ENCODE measurements at places on chromosomes 16 and 17.

- DNase-seq, result no peak
Measured at GRCh38 chr17:82019690-82020571, 2.7 kb downstream of the CENPX start.

DNA sequence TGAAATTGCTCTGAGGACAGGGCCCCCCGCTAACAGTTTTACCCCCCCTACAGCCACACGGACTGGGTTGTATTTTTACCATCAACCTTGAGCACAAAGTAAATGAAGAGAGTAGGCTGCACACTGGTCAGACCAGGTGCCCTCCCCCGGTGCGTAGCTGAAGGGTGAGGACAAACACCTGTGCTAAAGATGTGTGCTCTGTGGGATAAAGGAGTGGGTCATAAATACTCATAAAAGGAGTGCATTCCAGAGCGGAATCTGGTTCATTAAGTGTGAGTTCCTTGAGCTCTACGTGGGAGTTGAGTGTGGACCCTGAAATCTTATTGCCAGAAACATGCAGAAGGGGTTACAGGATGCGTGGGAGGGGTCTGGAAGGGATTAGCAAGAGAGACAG is 217.0 kb downstream of the CCDC182 start:
- no peak for DNase-seq

DNA sequence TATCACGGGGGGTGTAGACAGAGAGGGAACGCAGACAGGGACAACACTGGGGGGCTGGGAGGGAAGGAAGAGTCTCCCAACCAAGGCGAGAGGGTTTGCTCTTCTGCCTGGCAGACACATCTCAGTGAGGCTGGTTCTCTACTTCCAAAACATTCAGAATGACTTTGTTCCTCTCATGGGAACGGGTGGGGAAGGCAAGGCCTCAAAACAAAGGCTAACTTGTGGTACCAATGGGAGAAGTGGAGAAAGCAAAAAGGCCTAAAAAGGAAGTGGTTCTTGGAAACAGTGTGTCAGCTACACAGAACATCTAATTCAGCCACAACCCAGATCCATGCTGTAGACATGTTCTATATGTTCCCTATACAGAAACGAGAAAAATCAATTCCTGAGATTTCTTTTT is 7.5 kb downstream of the FLOT2 start:
- DNase-seq, result no peak

GRCh38 chr16:2712546-2712945 is 7.5 kb downstream of the PRSS27 start:
- no peak for DNase-seq

- DNase-seq, result no peak
Measured at GRCh38 chr17:4782652-4783051, 3.5 kb downstream of the VMO1 start.

- DNase-seq, result no peak
Measured at GRCh38 chr17:81132770-81133723, 32.3 kb upstream of the PVALEF start.

GRCh38 chr17:62309396-62309795 is 71.0 kb upstream of the EFCAB3 start:
- DNase-seq, result no peak

DNA sequence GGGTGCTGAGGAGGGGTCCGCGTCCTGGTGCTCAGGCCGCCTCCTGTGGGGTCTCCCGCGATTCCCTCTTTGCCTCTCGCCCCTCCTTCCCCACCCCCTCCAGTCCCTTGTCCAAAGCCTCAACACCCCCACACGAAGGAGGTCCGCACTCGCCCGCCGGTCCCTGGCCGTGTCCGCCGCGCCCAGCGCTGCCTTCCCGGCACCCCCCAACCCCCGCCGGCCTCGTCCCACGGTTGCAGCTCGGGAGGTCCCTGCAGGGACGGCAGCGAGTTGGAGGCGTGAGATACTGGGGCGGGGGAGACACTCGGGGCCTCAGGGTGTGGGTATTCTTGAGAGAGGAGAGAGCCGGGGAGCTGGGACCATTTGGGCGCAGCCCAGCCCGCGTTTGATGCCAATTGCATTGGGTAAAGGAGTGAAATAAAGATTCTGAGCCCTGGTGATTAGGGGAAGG is 468 bp downstream of the FLYWCH2 start:
- DNase-seq, result no peak

DNA sequence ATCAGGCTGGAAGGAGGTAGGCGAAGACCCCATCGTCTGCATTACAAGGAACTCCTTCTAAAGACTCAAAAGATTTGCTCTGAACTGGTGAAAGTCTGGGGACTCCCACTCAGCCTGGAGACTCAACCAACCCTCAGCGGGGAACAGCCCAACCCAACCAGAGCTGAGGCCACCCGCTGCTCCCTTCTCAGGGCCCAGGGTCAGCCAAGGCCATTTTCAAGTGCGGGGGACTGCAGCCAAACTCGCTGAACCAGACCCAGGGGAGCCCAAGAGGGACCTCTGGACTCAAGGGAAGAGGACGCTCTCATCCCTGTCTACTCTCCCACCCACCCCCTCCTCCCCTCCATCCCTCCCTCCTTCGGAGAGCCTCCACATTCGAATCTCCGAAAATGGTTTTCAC is 24.1 kb downstream of the XYLT1 start:
- DNase-seq, result no peak

DNA sequence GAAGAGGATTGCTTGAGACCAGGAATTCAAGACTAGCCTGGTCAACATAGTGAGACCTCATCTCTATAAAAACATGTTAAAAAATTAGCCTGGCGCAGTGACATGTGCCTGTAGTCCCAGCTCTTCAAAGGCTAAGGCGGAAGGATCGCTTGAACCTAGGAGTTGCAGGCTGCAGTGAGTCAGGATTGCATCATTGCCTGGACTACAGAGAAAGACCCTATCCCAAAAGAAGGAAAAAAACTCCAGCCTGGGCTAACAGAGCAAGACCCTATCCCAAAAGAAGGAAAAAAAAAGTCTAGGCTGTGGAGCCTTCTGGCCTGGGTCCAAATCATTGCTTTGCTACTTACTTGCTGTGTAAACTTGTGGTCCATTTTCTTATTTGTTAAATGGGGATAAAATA is 4.9 kb downstream of the CCP110 start:
- DNase-seq, result no peak

DNA sequence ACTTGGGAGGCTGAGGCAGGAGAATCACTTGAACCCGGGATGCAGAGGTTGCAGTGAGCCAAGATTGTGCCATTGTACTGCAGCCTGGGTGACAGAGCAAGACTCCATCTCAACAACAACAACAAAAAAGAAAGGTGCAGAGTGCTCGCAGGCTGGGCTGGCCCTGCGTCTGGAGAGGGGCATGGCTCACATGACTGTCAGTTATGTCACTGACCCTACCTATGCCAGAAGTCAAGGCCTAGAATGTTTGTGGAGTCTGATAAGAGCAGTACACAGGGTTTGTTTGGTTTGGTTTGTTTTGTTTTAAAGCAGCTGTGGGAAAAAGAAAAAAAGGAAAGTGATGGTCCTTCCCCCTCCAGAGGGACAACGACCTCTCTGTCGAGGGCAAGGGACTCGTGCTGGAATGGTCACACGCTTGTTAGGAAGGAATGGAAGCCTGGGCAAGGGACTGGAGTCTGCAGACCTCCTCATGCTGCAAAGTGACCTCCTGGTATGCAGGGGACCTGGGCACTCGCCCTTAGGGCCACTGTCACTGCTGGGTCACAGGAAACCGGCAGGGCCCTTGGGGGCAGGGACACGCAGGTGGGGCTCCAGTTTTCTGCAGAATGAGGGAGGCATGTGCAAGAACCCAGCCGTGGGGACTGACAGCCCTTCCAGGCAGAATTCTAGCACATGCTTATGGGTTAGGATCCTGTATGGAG is 10.1 kb upstream of the OSGIN1 start:
- no peak for DNase-seq

DNA sequence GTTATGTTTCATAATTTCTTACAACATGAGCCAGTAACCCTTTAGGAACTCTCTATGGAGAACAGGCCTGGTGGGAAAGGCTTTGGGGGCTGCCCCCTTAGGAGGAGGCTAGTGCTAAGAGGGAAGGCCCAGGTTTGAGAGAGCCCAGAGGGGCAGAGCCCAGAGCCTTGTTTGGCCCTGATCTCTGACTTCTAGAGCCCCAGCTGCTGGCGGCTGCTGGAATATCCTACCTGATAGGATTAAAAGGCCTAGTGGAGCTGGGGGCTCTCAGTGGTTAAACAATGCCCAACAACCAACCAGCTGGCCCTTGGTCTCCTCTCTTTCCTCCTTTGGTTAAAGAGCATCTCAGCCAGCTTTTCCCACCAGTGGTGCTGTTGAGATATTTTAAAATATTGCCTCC is 54.1 kb downstream of the IGF2BP1 start:
- no peak for DNase-seq

GRCh38 chr17:78196716-78197115 is 9.6 kb downstream of the AFMID start:
- DNase-seq, result no peak

DNA sequence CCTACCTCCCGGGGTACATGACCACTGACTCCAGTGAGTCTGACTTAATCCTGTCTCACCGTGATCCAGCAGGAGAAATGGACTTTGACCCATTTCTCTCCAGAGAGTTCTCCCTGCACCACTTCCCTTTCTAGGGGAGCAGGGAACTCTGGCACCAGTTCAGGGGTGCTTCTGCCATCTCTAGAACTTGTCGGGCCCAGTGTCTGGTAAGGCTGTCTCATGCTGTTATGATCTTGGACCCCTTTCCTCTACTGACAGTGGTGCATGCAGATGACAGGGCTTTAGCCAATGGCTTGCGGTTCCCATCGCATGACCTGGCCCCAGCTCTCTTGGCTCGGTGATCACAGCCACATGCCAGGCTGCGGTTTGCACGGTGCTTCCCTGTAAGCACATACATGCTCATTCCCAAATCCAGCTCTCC is 62.0 kb downstream of the SLC39A11 start:
- DNase-seq, result peak; percentile 81

GRCh38 chr16:77662246-77662645 is 60.1 kb upstream of the NUDT7 start:
- DNase-seq, result no peak

DNA sequence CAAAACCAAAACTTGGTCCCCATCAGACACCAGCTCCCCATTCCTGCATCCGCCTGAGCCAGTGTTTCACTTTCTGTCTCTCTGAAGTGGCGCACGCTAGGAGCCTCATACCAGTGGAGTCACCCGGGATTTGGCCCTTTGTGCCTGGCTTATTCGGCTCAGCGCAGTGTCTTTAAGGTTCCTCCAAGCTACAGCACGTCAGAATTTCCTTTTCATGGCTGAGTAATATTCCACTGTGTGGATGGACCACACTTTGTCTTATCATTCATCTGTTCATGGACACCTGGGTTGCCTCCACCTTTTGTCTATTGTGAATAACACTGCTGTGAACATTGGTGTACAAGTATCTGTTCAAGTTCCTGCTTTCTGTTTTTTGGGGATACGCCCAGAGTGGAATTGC is 45.2 kb upstream of the CHMP6 start:
- no peak for DNase-seq

DNA sequence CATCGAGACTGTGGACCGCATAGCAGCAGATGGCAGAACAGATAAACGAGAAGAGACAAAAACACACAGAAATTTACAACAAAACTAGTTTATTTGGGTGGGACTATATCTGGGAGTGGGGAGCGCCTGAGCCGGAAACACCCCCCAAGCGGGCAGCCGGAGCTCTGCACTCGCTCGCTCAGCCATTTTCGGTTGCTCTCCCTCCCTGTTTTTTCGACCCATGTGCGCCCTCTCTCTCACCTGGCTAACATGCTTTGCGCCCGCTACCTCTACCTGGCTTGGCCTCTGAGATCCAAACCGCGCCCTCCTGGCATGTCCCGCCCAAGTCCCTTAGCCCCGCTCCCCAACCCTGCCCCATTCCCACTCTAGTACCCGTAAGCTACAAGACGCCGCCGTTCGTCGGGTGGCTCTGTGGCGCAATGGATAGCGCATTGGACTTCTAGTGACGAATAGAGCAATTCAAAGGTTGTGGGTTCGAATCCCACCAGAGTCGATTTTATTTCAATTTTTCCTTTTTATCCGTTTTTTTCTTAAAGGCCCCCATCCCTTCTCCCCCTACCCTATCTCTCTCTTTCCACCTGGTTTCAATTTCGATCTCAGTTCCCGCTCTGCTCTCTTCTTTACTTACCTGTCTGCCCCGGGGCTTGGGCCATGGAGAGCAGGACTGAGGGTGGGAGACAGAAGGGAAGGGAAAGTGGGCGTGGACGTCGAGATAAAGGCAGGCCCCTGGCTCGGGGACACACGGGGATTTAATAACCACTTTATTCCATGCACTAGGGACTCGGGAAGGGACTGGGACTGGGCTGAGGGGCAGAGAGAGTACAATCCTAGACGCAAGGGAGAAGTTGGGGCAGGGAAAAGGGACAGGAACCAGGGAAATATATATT is 2.4 kb upstream of the ALOXE3 start:
- peak; percentile 60 for DNase-seq

DNA sequence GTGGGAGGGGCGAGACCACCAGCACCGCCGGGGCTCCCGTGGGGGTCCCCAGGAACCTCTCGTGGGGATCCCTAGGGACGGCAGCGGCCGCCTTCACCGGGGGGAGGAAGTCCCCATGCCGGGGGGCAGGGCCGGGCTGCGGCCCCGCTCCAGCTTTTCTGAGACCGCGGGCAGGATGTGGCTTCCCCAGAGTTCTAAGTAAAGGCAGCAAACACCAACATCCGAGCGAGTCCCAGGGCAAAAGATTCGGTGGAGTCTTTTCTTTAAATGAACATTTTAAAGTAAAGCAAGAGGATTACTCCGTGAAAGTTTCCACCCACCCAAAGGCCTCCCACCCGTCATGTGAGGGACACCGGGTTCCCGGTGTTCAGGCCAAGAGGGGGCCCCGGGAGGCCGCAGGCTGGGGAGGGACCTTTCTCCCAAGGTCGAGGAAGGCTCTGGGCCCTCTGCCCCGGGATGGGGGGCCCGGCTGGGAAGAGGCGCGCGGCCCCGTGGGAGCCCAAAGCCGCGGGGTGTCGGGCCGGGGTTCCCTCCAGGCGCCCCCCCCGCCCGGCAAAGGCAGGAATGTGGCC is 137.2 kb upstream of the RPH3AL start:
- no peak for DNase-seq

All from NCI-H446 treated with DMSO at 0.1 percent for 48 hours (cell line).